ENCODE measurements at places on chromosomes 4 and X.

- DNase-seq, result no peak
Measured at GRCh38 chrX:128581615-128582014, 529.4 kb upstream of the ACTRT1 start.

DNA sequence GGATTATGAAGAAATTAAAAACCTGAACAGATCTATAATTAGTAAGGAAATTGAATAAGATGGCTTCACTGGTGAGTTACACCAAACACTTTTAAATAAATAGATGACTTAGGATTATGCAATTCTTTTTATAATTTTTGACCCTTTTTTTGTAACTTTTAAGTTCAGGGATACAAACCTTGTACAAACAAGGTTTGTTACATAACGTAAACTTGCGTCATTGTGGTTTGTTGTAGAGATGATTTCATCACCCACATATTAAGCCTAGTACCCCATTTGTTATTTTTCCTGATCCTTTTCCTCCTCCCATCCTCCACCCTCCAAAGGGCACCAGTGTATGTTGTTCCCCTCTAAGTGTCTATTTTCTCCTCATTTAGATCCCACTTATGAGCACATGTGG, 75.7 kb downstream of the CPEB2 start:
- DNase-seq, result no peak

GRCh38 chr4:107718351-107718965, 1.6 kb downstream of the PAPSS1 start:
- no peak for DNase-seq

GRCh38 chr4:151094290-151094751, 5.1 kb upstream of the RPS3A start:
- DNase-seq, result no peak

DNA sequence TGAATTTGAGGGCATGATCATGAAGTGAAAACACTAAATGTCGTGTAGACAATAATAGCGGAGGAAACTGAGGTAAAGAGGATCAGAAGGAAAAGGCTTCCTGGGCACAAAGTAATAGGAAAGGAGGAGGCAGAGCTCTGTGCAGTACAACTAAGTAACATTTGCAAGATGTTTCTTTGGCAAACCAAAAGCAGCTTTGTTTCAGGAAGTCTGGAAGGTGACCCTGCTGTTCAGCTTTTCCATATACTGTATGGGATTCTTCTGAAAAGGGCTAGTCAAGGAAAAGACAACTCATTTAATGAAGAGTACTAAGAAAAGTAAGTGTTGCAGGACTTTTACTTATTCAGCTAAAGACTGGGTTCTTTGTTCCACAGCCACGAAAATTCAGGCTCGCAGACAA, 463.1 kb downstream of the PCDH7 start:
- DNase-seq, result no peak

DNA sequence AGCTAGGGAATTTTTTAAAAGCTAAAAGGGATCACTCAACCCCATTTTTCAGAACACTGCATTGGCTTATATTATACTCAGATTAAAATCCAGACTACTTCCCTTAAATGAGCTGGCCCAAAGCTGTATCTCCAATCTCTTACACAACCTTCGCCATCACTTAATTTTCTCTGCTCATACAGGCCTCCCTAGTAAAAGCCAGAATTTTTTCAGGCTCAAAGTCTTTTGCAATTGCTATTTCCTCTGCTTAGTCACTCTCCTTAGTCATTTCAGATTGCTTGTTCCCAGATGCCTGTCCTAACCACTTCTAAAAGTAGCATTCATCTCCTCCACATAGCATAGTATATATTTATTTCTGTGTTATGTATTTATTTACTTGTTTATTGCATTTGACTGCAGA, 1587.9 kb upstream of the ADGRL3 start:
- DNase-seq, result no peak

GRCh38 chrX:40971736-40972135, 113.5 kb upstream of the USP9X start:
- no peak for DNase-seq

DNA sequence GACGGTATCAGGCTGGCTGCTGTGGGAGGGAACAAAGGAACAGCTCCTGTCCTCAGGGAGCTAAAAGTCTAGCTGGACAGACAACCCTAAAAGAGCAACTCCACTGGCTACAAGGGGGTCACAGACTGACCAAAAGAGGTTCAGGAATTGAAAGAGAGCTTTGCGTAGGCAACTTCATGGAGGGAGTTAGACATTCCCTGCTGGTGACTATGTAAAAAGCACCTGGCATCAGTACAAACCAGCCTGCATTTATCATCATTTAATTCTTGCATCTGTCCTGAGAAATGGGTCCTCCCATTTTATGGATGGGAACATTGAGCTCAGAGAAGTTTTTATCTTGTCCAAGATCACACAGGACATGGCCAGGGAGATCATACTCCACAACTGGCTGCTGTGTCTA, 1.4 kb upstream of the LGI2 start:
- no peak for DNase-seq

DNA sequence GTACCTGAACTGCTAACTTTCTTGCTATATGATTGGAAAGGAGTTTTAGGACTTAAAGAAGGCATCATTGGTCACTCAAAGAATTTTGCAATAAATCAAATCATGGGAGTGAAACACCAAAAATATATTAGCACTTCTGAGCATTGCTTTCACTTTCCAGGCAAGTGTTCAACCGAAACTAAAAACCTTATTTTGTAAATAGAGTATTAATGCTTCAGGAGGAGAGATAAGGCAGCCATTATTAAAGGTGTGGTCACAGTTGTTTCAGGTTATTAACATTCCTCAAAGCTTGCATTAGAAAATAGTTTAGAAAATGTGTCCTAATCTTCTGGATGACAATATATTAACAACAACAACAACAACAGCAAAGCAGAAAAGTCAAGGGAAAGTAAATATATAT, 92.3 kb upstream of the TLL1 start:
- DNase-seq, result no peak

- no peak for DNase-seq
Measured at GRCh38 chrX:131614241-131614640, 70.4 kb downstream of the OR13H1 start.
